ENCODE measurements at places on chromosomes 12 and 14. TPM values are rescaled to one million over a fixed set of nuclear protein-coding genes. Genes with fewer than 3 reads are reported as not detected.

Gene CRIP1
- total RNA-seq = 8.3 TPM

Gene OTOGL
- total RNA-seq = not detected

Gene SOAT2
- not detected for total RNA-seq

Gene SCYL2
- 24.6 TPM for total RNA-seq

Gene ERH
- total RNA-seq = 163 TPM

Gene SYNE3
- not detected for total RNA-seq

Gene TGFB3
- 1.3 TPM for total RNA-seq

Gene SPX
- 2.1 TPM for total RNA-seq

Gene LRIG3
- total RNA-seq = 25.5 TPM

Gene LLPH
- total RNA-seq = 15.9 TPM

Gene TMBIM4
- 60.9 TPM for total RNA-seq

Gene CLEC6A
- not detected for total RNA-seq

Gene WNT1
- not detected for total RNA-seq

Gene CLEC12A
- total RNA-seq = not detected

Gene SLC8A3
- not detected for total RNA-seq

Gene ZCCHC8
- total RNA-seq = 23.3 TPM

Gene NKX2-1
- not detected for total RNA-seq

Gene TRIM9
- 0.36 TPM for total RNA-seq

Gene ESRRB
- not detected for total RNA-seq

Gene ZFP36L1
- total RNA-seq = 87.0 TPM

Gene FOXA1
- total RNA-seq = 8.2 TPM

Gene TAS2R19
- not detected for total RNA-seq

Gene CDK2
- 62.0 TPM for total RNA-seq

Gene TUBA1B
- 4,770 TPM for total RNA-seq

Gene HRK
- total RNA-seq = not detected

Gene MEG3
- 7.2 TPM for total RNA-seq

Gene DCAF4
- 30.9 TPM for total RNA-seq

Gene C1S
- 1.3 TPM for total RNA-seq

Gene MAP3K9
- 16.7 TPM for total RNA-seq

Gene TMEM119
- not detected for total RNA-seq

Gene SERPINA3
- total RNA-seq = 4.7 TPM

Gene C14orf180
- total RNA-seq = not detected

Gene DTX3
- 8.0 TPM for total RNA-seq

Gene OASL
- 0.29 TPM for total RNA-seq

Gene SSPN
- total RNA-seq = 1.6 TPM

Data from epithelial cell of proximal tubule (primary cell).